GM20000 (cell line): ENCODE measurements at places on chromosomes 12 and 14.

GRCh38 chr12:16002880-16003279 is 91.7 kb downstream of the DERA start:
- no peak for DNase-seq

- no peak for DNase-seq
Observed at GRCh38 chr12:13422291-13422690, 225.8 kb downstream of the EMP1 start.

GRCh38 chr12:53751336-53752191 is at the start of gene CISTR:
Gene CISTR (minus strand): TSS chr12:53751979.
- DNase-seq, result peak; percentile 81

DNA sequence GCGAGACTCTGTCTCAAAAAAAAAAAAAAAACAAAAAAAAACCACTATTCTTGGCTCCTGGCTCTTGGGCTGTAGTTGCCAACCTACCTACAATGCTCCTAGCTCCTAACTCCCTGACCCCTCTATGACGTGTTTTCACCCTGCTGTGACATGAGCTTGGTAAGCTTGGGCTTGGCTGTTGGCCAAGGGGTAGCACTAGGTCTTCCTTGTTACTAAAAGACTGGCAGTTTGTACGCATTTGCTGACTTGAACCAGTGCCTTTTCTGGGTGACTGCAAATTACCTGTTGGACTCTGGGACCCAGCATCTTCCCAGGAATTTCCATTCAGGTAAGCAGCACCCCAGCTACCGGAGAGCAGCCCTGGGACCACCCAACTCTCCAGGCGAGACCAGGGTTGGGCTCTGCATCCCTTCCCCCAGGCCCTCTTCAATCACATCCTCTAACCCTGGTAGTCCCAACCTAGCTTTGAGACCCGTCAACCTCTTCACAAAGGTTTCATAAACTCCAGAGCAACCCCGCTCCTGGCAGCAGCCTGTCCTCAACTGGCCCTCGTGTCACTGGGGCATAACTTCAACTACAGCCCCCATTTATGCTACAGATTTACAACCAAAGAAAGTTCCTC is 8.3 kb downstream of the CDK2AP1 start:
- no peak for DNase-seq

GRCh38 chr12:50947933-50948626 is 4.3 kb upstream of the HIGD1C start:
- no peak for DNase-seq

DNA sequence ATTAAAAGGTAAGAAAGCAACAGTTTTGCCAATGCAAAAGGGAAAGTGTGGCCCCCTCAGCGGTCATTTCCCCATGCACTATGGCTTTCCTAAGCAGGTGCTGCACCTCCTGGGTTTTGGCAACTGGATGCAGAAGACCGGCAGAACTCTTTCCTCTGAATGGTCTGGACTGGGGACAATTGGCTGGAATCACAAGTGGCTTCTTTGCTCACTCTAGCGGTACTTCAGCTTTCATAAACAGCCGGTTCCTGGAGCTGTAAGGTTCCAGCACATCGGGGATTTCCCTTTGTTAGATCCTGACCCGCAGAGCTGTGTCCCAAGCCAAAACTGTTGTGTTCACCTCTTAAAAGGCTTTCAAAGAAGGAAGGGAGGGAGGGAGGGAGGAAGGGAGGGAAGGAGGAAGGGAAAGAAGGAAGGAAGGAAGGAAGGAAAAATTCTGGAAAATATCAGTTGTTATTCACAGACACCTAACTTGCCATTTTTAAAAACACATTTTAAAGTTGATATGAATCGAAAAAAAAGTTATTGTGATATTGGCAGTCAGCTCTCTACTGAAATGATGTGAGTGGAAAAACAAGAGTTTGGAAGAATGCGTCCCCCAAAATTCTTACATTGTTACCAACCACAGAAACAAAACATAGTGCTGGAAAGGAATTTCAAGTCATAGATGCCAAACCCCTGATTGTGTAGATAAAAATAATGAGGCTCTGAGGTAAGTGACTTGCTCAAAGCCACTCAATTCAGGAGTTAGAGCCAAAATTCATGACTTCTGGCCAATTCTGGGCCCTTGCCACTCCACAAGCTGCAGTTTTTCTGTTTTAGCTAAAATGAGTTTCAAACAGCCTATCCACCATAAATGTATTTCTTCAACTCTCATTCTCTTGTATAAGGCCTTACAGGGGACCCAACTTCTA is 220.6 kb upstream of the HMGA2 start:
- no peak for DNase-seq

DNA sequence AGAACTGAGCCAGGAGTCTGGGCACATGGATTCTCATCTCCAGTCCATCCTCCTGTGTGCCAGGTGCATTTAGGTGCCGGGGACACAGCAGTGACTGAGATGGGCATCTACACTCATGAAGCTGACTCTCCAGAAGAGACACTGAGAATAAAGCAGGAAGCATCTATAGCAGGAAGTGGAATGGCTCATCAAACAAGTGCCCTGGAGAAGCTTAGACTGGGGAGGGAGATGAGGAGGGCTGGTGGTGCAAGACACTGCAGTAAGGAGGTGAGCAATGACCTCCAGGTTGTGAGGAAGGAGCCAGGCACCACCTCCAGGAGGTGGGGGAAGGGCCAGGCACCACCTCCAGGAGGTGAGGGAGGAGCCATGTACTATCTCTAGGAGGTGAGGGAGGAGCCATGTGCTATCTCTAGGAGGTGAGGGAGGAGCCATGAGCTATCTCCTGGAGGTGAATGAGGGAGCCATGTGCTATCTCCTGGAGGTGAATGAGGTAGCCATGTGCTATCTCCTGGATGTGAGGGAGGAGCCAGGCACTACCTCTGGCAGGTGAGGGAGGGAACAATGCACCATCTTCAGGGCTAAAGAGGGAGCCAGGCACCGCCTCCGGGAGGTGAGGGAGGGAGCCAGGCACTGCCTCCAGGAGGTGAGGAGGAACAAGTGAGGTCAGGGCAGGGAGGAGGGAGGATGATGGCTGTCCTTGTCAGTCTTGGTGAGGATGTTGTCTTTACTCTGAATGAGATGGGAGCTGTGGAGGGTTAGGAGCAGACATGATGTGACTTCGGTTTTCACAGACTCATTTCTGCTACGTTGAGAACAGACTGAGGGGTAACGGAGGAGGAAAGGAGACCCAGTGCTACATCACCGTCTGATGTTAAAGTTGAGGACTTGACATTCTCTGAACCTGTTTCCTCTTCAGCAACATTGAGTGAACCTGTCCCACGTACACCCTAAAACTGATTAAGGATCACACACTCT is 961.9 kb upstream of the TMEM132C start:
- no peak for DNase-seq

GRCh38 chr12:17478908-17479673 is 610.9 kb downstream of the RERGL start:
- no peak for DNase-seq
